ENCODE measurements at places on chromosomes 6 and 20.

- no peak for DNase-seq
These were observed 4.1 kb upstream of the RNF217 start for GRCh38 chr6:124958149-124958548.

DNA sequence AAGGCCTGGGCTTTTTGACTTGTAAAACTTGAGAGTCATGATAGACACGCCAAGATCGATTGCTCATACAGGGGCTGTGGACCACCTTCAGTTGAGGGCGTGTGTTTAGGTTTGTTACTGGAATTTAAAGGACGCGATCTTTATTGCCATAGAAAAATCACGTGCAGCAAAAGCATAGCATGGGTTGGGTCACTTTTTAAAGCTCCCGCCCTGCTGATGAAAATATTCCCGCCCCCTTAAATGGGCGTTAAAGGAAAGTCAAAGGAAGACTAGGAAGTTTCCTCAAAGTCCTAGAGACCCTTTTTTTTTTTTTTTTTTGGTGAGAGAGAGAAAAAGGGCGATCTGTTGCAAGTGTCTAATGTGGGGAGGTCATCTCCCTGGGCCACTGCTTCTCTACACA, 23.1 kb downstream of the TFAP2A start:
- no peak for DNase-seq

DNA sequence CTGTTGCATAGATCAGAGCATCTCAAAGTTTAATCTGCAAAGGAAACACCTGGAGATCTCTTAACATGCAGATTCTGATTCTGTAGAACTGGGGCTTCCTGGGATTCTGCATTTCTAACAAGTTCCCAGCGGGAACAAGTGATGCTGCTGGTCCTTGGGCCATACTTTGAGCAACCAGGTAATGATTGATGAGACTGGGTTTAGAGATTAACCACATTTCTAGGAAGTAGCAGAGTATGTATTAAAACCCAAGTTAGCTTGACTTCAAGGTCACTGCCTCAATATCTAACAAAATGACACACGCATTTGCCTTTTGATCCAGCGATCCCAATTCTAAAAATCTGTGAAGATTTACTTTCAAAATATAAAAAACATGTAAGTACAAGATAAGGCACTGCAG, 83.0 kb upstream of the DTNBP1 start:
- DNase-seq, result no peak

- DNase-seq, result no peak
These were observed 83.2 kb downstream of the GCLC start for GRCh38 chr6:53461696-53462095.

- DNase-seq, result peak; percentile 56
These were observed 19.6 kb upstream of the ABT1 start for GRCh38 chr6:26576929-26577719.

- DNase-seq, result no peak
These were observed 17.1 kb upstream of the VSTM2L start for GRCh38 chr20:37885593-37886503.

- no peak for DNase-seq
These were observed 14.1 kb upstream of the TFAP2D start for GRCh38 chr6:50699051-50699775.

- DNase-seq, result no peak
These were observed 82.4 kb upstream of the TAB2 start for GRCh38 chr6:149235130-149235561.

GRCh38 chr6:83430611-83431544, at the start of gene ME1:
TSS of gene ME1 (minus strand) at chr6:83431051. CDS start at chr6:83430954, 97 bp downstream.
- peak; percentile 45 for DNase-seq

DNA sequence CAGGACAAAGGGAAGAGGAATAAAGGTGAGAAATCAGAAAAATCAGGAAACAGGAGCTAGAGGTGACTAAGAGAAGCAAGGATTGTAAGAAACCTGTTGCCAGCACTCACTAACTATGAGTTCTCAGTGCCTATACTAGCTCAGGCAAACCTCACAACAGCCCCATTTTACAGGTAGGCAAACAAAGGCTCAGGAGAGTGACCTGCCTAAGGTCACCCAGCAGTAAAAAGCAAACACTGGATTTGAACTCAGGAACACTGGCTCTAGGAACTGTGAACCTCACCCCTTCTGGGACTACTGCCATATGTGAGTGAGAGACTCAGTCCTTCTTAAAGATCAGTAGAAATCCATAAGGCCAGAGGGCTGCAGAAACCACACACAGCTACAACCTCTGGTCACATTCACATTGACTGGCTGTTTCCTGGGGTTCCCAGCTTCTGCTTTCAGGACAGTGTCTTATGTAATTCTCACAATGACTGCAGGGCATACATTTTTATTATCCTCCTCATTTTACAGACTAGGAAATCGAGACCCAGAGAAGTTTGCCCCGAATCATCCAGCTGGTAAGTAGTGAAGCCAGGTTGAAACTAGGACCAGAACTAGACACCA, 80.7 kb upstream of the MAFB start:
- DNase-seq, result no peak

DNA sequence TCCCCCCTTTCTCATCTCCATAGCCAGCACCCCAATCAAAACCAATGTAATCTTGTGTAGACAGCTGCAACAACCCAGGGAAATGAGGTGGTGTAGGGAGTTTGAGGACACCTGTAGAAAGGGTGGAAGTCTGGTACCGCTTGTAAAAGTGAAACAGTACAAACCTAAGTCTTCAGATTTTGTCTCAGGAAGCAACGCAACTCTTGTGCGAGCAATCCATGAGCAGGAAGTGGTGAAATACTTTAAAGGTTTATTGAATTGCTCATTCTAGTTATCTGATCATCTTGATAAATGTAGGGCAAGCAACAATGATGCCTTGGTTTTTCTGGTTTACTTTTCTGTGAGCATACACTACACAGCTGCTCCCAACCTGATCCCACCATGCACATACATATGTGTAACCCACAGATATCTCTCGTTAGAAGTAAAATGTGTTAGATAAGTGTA, 71.1 kb upstream of the THEMIS start:
- DNase-seq, result peak; percentile 37

DNA sequence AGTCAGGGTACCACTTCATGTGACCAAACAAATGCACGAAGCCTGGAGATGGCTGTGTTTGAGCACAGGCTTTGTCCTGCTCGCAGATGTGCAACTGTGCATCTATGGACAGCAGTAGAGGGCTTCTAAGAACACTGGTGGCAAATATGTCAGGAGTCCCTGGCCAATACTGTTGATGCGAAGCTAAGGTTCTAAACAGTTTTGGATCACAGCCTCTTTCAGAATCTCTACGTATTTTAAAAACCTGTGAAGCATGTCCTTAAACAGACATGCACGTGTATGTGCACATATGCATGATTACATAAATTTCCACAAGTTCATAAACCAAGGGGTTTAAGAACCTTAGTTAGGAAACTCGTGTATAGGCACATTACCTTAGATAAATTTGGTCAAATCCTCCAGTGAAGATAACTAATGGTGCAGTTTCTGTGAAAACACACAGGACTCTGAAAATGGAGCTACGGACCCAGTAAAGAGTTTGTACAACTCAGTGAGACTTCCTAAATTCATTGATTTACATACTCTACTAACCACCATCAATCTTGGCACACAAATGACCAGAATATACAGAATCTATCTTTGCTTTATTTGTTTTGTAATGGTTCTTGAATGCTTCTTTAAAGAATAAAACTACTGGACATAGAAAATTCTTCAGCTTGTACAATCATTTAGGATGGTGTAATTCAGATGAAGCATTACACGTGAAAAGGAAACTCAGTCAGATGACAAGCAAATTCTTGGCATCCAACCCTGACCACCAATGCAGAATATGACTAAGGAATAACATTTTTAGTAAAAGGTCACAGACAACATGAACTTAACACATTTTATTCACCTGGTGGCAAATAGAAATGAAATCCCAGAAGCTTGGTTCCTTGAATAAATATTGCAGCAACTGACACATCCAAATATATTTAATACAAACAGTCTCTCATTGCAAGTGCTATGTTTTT, 27.4 kb downstream of the KCNQ5 start:
- DNase-seq, result no peak

DNA sequence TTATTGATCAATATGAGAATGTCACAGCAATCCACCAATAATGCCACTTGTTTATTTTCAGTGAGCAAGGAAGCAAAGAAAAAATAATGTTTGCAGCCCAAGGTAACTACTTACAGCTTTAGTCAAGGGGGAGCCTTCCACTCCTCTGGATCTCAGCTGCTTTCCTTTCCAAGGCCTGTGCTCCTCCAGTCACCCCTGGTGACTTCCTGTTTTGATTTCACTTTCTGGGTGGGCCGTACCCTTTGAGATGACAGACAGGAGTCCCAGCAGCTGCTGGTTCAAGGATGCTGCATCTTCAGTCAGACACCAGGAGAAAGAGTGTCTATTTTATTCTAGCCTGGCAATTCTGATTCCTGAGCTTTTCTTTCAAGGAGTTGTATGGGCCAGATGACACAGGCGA, 5.6 kb upstream of the VNN2 start:
- DNase-seq, result no peak

DNA sequence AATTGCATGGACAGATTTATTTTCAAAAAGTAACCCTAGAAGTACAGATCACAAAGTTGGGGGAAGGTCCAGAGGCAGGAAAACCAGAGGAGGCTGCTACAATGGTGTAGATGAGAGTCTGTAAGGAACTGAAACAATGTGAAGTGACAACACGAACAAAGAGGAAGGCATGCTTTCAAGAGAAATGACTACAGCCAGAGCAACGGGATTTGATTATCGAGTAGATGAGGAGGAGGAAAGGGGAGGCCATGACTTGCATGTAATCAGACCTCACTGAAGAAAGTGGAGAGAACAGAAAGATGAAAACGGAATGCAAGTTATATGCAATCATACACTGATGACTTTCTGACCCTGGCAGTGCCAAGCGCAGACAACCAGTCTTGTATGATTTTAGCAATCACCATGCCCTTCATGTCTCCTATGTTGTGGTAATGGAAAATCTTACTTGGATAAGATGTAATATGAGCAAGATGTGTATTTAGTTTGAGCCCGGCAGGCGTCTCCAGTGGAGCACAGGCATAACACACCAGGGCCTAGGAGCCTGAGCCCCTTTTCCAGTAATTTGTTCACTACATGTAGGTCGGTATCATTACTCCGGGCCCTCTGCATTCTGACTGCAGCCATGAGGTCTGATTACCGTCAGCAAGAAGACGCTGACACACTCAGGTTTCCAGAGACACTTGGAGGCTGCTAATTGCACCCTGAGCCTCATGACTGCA, 34.0 kb upstream of the FAM83C start:
- DNase-seq, result no peak

DNA sequence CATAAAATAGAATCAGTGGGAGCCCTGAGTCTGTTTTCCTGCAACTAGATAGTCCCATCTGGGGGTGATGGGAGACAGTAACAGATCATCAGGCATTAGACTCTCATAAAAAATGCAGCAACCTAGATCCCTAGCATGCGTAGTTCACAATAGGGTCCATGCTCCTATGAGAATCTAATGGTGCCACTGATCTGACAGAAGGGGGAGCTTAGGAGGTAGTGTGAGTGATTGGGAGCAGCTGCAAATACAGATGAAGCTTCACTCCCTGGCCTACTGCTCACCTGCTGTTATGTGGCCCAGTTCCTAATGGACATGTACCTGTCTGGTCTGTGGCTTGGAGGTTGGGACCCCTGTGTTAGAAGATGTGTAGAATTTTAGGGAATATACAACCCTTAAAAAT, 904.5 kb upstream of the EPHA7 start:
- DNase-seq, result no peak

- no peak for DNase-seq
These were observed 52.1 kb downstream of the PHF20 start for GRCh38 chr20:35823937-35824336.

DNA sequence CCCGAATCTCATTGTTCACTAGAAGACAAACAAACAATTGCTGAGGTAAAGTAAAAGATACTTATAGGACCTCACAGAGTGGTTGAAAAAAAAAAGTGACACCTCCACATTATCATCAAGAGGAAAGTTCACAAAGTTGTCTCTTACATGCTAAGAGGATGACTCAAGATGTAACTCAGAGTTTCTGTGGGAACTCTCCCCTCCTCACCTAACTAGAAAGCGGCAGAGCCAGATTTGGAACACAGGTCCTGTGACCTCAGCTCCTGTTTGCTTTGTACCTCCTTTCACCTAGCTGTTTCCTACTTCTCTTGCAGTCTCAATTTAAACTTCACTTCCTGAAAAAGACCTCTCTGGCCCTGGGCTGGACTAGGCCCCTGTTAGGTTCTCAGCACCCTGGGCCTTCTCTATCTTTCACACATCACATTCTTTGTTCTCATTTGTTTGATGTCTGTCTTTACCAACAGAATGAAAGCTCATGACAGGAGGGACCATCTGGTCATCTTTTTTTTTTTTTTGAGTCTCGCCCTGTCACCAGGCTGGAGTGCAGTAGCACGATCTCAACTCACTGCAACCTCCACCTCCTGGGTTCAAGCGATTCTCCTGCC, 60.8 kb downstream of the CD24 start:
- no peak for DNase-seq

DNA sequence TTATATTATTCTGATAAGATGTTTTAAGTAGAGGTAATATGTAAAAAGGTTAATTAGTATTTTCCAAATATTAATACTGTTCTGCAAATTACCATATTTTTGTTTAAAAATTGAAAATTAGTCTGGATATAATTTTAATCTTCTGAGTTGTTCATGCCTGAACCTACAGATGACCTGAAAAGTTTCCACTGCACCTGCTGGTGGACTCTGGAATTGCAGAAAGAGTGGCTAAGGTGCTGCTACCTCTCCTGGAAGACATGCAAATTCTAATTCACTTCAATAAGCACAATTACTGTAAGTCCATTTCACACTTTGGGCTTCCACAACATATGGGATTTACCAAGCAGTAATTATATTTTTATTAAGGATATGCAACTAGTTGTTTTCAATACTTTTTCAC, 77.7 kb upstream of the OLIG3 start:
- DNase-seq, result peak; percentile 30

- DNase-seq, result no peak
These were observed 20.2 kb downstream of the MYLK4 start for GRCh38 chr6:2730353-2731107.
